ENCODE measurements at places on chromosomes 2 and 18.

DNA sequence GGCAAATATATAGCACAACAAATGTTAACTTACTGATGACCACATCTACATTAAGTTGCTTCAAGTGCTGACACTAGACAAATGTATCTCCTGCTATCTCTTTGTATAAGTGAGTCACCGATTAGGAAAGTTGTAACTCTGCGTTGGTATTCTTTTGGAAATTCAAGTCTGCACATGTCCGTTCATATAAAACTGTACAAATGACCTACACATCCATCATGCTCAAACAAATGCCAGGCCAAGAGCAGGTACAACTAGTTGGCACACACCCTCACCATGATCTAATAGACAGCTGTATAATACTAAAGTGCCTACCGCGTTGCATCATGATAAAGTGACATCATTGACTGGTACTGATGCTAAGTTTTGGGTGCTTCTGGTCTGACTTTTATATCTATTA is 141.1 kb downstream of the RBMS1 start:
- DNase-seq: no peak

DNA sequence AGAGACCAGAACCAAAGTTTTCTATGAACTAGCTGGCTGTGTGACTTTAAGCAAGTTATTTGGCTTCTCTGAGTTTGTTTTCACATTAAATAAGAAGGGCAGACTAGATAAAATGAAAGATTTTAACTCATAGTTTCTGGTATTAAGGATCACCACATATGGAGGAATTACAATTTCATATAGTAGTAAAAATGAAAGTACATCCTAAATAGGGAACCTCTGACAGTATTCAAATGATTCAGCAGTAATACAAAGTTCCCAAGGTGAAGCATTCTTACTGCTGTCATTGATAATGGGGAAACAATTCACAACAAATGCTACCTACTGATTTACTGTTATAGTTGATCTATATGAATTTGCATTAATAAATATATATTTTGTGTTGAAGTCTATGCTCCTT is 170.3 kb upstream of the VRK2 start:
- DNase-seq: no peak

DNA sequence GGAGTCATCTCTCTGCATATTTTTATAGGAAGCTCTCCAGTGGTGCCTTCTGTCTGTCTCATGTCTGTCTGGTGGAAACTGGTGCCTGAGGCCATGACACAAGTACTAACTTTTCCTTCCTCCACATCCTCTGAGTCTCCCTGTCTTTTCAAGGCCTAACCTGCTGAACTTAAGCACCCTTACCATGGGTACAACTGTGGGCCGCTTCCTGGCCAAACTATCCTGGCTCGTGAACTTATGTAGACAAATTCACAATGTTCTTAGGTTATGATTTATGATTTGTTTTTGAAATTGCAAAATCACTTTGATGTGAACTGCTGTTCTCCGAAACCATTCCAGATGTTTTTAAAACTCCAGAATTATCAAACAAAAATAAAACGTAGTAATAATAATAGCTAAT is 804.5 kb upstream of the POU3F3 start:
- DNase-seq: no peak

DNA sequence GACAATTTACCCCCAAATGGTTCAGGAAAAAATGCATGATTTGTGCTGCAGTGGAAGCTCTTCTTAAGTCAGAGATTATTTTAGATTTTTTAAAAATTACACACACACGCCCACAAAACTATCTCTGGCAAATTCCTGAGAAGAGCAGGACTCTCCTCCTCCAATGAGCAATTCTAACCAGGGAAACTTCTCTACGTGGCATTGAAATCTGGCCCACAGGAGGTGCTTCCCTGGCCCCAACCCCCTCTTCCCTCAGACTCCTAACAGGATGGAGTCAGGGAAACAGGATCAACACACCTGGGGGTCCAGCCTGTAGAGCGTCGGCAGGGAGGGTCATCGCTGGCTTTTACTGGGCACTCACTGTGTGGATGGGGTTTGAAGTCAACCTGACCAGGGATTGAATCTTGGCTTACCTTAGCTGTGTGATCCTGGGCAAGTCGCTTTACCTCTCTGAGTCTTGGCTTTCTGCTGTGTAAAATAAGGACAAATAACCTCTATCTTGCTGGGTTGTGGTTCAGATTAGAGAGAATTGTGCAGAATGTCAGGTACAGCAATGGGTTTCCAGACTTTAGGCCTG is 65.4 kb upstream of the ASAP2 start:
- no peak for DNase-seq

GRCh38 chr2:216179015-216179414 is 69.9 kb downstream of the XRCC5 start:
- DNase-seq: no peak

DNA sequence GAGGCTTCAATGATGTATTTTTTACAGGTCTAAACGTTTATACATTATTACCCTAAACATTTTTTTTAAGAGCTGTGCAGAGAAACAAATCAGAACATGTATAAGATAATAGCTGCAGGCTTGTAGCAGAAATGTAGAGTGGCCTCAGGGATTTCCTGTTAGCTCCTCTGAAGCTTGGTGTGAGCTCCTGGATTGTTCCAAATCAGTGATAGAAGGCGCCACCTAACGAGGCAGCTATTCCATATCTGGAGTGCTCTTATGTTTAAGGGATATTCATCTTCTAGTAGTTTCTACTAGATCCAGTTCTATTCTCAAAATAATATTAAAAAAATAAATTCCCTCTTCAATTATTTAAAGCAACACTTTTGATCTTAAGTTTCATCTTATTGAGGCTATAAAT is 93.1 kb downstream of the LRP1B start:
- no peak for DNase-seq

Data from DMS79 (cell line).